ENCODE measurements at places on chromosomes 13 and 19. TPM values are rescaled to one million over a fixed set of nuclear protein-coding genes. Genes with fewer than 3 reads are reported as not detected.

BABAM1 gene
- total RNA-seq, result 45.1 TPM

OLFM2 gene
- 0.98 TPM for total RNA-seq

MUC16 gene
- total RNA-seq, result 1.2 TPM

DUXA gene
- not detected for total RNA-seq

FGF22 gene
- total RNA-seq, result 1.2 TPM

IL4I1 gene
- total RNA-seq, result 2.0 TPM

PIBF1 gene
- 56.7 TPM for total RNA-seq

C19orf33 gene
- 65.0 TPM for total RNA-seq

DNA sequence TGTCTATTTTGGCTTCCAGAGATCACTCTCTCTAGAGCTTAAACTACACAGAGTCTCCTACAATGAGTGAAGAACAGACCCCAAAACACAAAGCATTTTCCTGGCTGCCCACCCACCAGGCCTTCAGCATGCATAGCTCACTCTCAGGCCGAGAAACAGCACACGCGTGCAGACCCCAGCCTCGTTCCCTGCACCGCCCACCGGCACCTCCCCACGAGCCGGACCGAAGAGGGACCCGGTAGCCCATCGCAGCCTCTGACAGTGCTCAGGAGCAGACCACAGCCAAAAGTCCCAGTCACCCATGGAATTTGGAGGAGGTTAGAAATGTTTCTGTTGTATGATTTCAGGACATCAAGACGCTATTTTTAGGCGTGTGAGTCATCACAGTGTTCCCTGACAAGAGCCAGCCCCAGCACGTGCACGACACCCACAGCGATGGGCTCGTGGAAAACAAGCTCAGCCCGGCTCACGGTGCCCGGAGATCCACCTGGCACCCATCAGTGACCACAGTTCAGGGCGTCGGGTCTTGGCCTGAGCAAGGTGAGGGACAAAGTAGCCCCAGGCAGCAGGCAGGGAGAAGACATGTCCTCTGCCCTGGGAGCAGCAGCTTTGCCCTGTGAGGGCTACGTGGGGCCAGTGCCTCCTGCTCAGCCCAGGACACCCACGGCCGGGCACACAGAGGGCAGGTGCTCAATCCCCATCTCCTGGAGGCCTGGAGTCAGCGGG is 50.1 kb upstream of the SPACA7 start:
- H3K4me1 ChIP-seq, result no peaks in the 10 kb centered on the region
- H3K36me3 ChIP-seq, result no peaks in the 10 kb centered on the region
- no peak overlapping the region for H3K4me3 ChIP-seq
- H3K27me3 ChIP-seq, result no peaks in the 10 kb centered on the region
- no peak overlapping the region for H3K27ac ChIP-seq
- DNase-seq, result peak; percentile 71

DNA sequence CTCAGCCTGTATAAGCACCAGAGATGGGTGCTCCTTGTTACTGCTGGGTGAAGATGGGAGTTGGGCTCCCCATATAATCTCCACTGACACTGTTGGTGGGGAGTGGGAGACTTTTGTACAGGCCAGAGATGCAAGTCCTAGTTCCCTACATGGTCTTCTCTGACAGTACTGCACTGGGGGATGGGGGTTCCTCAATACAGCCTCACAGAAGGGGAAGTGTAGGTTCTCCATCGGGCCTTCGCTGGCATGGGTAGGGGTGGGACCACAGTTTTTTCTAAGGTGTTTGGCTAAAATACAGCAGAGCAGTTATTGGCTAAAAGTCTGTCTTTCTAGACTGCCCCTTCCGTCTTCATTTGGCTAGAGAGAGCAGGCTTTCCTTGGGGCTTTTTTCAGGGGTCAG is 167.2 kb upstream of the SERP2 start:
- no peak overlapping the region for H3K27ac ChIP-seq
- H3K4me1 ChIP-seq, result no peaks in the 10 kb centered on the region
- no peak overlapping the region for H3K4me3 ChIP-seq

DNA sequence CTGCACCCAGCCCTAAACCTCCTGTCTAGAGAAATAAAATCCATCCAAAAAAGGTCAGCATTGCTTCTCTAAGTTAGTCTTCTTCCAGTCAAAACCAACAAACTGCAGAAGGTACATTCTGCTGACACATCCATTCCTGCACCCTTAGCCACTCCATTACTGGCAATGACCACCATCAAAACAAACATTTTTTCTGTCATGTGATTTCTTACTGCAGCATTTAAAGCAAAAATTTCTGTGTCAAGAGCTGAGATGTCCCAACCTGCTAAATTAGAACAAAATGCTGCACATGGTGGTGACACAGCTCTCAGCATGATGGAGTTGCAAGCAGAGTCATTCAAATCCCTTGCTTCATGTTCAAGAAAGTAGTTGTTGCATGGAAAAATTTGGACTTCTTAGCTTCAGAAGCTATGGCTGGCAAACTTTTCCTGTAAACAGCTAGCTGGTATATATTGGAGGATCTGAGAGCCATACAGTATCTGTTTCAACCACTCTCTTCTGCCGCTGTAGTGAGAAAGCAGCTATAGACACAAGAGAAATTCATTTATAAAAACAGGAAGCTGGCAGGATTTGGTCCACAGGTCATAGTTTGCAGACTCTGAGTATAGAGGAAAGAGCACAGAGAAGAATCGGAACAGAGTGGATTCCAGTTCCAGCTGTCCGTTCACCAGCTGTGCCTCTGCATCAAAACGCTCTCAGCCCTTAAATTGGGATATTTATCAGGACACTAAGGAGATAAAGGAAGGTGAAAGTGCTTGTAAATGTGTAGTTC is 17.4 kb downstream of the RUBCNL start:
- no peaks in the 10 kb centered on the region for H3K27me3 ChIP-seq
- no peaks in the 10 kb centered on the region for H3K4me1 ChIP-seq
- H3K36me3 ChIP-seq, result no peaks in the 10 kb centered on the region

- no peak overlapping the region for H3K27ac ChIP-seq
- no peaks in the 10 kb centered on the region for H3K27me3 ChIP-seq
- H3K4me3 ChIP-seq, result no peak overlapping the region
- no peaks in the 10 kb centered on the region for H3K4me1 ChIP-seq
- peaks cover 71% of the 10 kb centered on the region for H3K36me3 ChIP-seq
These were observed 50.7 kb upstream of the AKAP11 start for GRCh38 chr13:42221121-42221765.

DNA sequence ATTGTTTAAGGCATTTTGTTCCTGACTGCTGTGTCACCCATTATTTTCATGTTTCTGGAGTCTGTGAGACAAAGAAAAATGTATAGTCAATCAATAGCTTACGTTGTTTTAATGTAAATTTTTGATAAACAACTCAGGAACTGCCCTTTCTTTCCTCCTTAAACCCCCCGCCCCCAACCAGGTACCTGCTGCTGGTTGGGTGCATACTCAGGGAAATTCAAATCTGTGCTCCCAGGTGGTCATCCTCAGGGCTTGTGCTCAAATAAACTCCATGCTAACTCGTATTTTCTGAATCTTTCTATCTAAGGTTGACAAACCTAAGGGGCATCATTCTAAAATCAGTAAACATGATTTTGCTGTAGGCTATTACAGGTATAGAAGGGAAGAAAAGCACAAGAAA is 4.1 kb upstream of the CDC16 start:
- H3K36me3 ChIP-seq, result no peaks in the 10 kb centered on the region
- DNase-seq, result no peak
- H3K27me3 ChIP-seq, result no peaks in the 10 kb centered on the region
- H3K4me3 ChIP-seq, result no peak overlapping the region

GRCh38 chr19:441213-441836 is 19.5 kb downstream of the SHC2 start:
- no peak for DNase-seq
- H3K4me3 ChIP-seq, result no peak overlapping the region
- H3K36me3 ChIP-seq, result no peaks in the 10 kb centered on the region
- H3K4me1 ChIP-seq, result no peaks in the 10 kb centered on the region
- no peak overlapping the region for H3K27ac ChIP-seq

DNA sequence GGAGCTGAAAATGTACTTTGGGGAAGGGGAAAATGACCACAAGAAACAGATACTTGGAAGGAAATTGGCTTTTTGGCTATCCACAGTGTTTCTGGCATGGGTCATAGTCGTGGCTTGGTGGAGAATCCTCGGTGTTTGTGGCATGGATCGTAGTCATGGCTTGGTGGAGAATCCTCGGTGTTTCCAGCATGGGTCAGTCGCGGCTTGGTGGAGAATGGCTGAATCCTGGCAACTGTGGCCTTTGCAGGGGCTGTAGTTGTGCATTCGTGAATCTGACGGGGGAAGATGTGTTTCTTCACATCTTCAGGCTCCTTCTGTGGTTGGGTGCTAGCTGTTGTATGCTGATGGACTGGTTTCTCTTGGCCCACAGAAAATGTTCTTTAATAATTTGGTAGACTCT is 61.7 kb upstream of the MCF2L start:
- no peaks in the 10 kb centered on the region for H3K27me3 ChIP-seq
- no peak for DNase-seq
- no peak overlapping the region for H3K27ac ChIP-seq
- H3K4me3 ChIP-seq, result no peak overlapping the region
- no peaks in the 10 kb centered on the region for H3K4me1 ChIP-seq
- no peaks in the 10 kb centered on the region for H3K36me3 ChIP-seq

- H3K27ac ChIP-seq, result peak overlapping the region; percentile 68
- DNase-seq, result peak; percentile 99
- H3K4me3 ChIP-seq, result peak overlapping the region; percentile 38
- no peaks in the 10 kb centered on the region for H3K27me3 ChIP-seq
- peaks cover 10% of the 10 kb centered on the region for H3K4me1 ChIP-seq
These were observed 3.6 kb downstream of the LGALS7 start for GRCh38 chr19:38769635-38770211.

- no peaks in the 10 kb centered on the region for H3K4me1 ChIP-seq
- H3K4me3 ChIP-seq, result no peak overlapping the region
- no peaks in the 10 kb centered on the region for H3K36me3 ChIP-seq
- DNase-seq, result no peak
- no peak overlapping the region for H3K27ac ChIP-seq
These were observed 816.6 kb downstream of the DIAPH3 start for GRCh38 chr13:59346999-59347723.

GRCh38 chr13:78102121-78102677 is 183.6 kb upstream of the EDNRB start:
- DNase-seq, result peak; percentile 28
- no peaks in the 10 kb centered on the region for H3K27me3 ChIP-seq
- H3K4me1 ChIP-seq, result no peaks in the 10 kb centered on the region
- no peak overlapping the region for H3K4me3 ChIP-seq

DNA sequence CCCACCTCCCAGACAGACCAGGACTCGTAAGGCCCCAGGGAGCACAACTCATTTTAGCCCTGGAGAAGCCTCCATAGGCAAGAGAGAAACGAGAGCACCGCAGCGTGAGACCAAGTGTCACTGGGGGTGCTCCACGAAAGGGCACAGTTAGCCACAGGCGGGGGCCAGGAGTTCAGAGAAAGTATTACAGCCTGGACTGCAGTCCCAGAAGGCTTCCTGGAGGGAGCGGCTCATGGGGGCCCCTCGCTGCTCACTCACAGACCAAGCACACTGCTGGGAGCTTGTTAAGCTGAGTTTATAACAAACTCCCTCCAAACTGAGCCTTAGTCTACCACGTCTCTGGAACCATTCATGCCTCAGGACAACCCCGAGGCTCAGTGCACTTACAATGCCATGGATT is 16.5 kb downstream of the ANKRD27 start:
- H3K27ac ChIP-seq, result no peak overlapping the region
- no peak for DNase-seq
- no peaks in the 10 kb centered on the region for H3K27me3 ChIP-seq
- no peaks in the 10 kb centered on the region for H3K4me1 ChIP-seq
- peaks cover 45% of the 10 kb centered on the region for H3K36me3 ChIP-seq

- H3K4me1 ChIP-seq, result no peaks in the 10 kb centered on the region
- H3K27ac ChIP-seq, result no peak overlapping the region
- no peaks in the 10 kb centered on the region for H3K27me3 ChIP-seq
- no peak for DNase-seq
- no peaks in the 10 kb centered on the region for H3K36me3 ChIP-seq
These were observed 153.8 kb upstream of the SOX1 start for GRCh38 chr13:111912991-111913760.

GRCh38 chr19:20662421-20663105 is 1.2 kb upstream of the ZNF626 start:
- H3K4me3 ChIP-seq, result no peak overlapping the region
- peaks cover 21% of the 10 kb centered on the region for H3K4me1 ChIP-seq
- no peak overlapping the region for H3K27ac ChIP-seq
- DNase-seq, result no peak
- no peaks in the 10 kb centered on the region for H3K36me3 ChIP-seq

DNA sequence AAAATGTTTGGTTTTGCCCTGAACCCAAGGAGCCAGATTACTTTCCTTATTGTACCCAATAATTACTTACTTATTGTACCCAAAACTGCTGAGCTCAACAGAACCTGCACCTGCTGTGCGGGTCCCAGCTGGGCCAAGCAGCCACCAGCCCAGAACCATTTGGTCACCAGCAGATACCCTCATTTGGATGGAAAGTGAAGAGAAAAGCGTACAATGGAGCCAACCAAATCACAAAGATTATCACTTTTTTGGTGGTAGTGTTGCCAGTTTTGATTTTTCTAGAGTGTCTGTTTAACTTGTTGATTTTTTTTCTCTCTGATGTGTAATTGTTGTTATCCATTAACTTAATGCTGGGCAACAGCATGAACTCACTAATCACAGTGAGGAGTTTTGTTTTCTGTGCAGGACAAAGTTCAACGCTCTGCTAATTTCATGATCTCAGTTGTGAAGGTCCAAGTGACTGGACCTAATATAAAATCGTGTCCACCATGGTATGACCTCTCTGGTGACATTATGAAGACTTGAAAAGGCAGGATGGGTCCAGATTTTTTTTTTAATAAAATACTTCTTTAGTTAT is 23.8 kb downstream of the SPATA13 start:
- no peaks in the 10 kb centered on the region for H3K27me3 ChIP-seq
- no peak overlapping the region for H3K27ac ChIP-seq
- H3K36me3 ChIP-seq, result no peaks in the 10 kb centered on the region
- DNase-seq, result no peak
- H3K4me3 ChIP-seq, result no peak overlapping the region

DNA sequence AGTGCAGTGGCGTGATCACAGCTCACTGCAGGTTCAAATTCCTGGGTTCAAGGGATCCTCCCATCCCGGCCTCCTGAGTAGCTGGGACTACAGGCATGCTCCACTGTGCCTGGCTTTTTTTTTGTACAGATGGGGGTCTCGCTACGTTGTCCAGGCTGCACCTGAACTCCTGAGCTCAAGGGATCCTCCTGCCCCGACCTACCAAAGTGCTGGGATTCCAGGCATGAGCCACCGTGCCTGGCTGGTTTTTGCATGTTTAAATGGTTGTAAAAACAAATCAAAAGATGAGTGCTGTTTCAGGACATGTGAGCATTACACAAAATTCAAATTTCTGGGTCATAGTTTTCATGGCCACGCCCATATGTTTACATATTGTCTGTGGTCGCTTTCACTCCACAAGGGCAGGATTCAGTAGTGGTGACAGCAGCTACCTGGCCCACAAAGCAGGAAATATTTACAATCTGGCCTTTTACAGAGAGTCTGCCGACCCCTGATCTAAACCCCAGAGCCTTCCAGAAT is 5.3 kb downstream of the MATK start:
- peaks cover 4% of the 10 kb centered on the region for H3K27me3 ChIP-seq
- no peak overlapping the region for H3K4me3 ChIP-seq
- H3K27ac ChIP-seq, result no peak overlapping the region
- no peaks in the 10 kb centered on the region for H3K36me3 ChIP-seq
- DNase-seq, result no peak

All from upper lobe of left lung (tissue), 6 donors.